Stromal cell of bone marrow (primary cell): ENCODE measurements at places on chromosomes 6 and 20.

DNA sequence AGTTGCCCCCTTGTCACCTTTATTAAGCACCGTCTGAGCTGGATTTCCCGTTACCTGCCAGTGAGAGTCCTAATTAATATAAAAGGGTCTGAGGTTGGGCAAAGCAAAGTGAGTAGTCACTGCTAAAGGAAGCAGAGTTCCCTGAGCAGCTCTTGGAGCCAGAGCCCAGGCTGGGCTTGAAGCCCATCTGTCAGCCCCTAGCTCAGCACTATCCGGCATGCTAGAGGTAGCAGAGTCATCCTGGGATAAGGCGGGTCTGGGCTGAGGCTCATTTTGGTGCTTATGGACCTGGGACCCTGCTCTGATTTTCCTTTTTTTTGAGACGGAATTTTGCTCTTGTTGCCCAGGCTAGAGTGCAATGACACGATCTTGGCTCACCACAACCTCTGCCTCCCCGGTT, 46.2 kb downstream of the ADNP start:
- DNase-seq: no peak

DNA sequence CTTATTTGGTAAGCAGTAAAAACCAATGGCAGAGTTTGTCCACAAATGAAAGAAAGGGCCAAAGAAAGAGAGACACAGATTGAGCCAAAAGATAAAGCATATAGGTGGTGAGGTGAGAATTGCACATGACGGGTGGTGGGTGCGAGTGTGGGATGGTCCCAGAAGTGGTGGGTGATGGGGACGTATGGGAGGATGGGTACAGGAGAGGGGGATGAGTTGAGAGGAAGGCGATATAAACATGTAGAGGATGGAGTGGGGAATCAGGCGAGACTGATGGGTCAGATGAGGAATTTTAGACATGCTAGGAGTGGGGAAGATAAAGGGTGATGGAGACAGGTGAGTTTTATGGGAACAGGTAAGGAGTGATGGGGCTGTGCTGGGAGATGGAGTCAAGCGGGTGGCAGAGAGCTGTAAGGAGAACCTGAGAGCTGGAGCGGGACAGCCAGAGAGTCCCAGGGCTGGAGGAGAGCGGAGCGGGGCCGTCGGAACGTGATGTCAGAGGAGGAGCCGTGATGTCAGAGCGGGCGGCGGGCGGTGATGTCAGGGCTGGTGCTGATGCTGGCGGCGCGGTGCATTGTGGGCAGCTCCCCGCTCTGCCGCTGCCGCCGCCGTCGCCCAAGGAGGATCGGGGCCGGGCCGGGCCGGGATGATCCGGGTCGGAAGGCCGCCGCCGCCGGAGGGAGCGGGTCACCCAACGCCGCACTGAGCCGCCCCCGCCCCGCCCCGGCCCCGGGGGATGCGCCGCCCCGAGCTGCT, at the start of gene TTBK1:
TSS of gene TTBK1 (plus strand) at position 574 of the 756 bp plus-strand sequence. CDS start 3,180 bp downstream, outside the sequence.
- no peak for DNase-seq

DNA sequence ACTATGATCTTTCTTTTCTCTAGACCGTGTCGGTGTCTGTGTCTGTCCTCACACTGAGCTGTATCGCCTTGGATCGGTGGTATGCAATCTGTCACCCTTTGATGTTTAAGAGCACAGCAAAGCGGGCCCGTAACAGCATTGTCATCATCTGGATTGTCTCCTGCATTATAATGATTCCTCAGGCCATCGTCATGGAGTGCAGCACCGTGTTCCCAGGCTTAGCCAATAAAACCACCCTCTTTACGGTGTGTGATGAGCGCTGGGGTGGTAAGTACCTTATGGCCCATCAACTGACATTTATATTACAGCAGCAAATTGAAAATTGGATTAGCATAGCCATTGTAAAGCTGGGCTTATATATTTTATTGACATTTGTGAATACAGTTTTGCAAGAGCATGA, 72.2 kb upstream of the GFRAL start:
- DNase-seq: no peak

DNA sequence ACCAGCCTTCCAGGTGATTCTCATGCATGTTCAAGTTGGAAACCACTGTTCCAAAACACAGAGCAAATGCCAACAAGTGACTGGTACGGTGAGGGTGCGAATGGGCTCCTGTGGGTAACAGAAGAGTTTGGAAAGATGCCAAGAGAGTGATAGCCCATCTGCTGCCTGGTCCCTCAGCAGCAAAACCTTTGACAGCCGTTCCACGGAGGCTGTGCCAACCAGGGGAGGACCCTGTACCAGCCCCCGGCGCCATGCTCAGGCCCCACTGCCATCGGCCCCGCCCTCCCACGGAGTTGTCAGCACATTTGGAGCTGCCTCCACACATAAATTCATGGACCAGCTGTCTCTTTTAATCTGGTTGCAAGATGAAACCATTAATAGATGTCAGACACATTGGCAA, 4.4 kb upstream of the PTPRT start:
- no peak for DNase-seq

DNA sequence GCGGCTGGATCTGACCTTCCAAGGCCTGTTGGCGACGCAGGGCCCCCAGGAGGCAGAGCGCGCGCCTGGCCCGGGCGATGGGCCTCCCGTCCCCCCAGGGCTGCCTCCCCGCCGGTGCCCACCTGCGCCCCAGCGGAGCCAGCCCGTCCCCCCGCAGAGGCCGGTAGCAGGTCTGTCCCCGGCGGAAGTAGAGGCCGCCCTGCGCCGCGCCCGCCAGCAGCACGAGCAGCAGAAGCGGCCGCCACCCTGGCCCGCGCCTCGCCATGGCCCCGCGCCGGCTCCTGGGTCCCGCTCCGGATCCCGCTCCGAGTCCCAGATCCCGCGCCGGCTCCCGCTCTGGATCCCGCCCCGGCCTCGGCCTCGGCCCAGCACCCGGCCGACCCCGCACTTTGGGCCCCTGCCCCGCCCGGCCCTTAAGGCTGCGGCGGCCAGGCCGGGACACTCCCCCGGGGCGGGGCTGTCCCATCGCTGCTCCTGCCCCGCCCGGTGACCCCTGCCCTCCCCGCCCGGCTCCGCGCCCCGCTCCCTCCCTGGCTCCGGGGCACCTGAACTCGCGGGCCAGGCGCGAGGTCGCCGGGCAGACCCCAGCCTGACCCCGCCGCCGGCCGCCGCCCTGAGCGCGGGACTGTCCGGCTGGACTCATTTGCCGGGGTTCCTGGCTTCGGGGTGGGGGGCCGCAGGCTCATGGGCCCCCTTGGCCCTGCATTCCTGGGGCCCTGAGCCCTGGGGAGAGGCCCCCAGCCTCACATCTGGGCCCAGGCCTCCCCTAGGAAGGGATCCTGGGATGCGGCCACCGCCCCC, at the start of gene CTSZ:
TSS of gene CTSZ (minus strand) at position 391 of the 801 bp plus-strand sequence. CDS start at position 265, 126 bp downstream.
- DNase-seq: no peak

DNA sequence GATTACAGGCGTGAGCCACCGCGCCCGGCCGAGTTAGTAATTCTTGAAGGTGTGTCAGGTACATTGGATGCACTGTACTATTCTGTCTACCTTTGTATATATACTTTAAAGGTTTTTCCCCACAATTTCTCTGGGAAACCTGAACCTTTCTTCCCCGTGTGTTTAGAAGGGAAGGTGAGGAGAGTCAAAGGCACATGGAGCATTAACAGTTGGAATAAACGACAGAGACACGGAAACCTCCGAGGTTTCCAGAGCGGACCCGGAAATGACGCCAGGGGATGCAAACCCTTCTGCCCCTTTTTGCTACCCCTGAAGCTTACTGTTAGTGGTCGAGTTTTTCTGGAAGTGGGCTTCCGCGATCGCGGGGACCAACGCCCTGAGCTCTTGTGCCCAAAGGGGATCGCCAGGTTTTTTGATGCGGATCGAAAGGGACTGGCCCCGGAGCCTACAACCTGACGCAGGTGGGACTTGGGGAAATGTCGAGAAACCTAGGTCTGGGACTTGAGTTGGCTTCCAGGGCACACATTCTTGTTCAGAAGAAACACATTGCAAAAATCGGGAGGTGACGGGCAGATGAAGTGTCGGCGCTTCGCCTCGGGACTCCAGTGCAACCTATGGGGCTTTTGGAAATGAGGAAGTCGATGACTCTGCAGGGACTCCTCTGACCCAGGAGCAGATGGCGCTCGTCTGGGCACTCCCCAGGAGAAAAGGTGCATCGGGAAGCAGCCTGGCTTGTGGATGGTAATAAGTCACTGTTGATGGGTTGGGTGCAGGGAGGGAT, 218.2 kb downstream of the OR2B2 start:
- DNase-seq: no peak

- DNase-seq: no peak
Observed at GRCh38 chr6:34476921-34477320, 11.0 kb downstream of the PACSIN1 start.

GRCh38 chr20:12061466-12061865, 143.8 kb downstream of the BTBD3 start:
- DNase-seq: no peak
